ENCODE measurements at places on chromosomes 6 and 20.

GRCh38 chr6:43455531-43456428, at the start of gene DLK2:
Gene DLK2, minus strand, starts transcription at chr6:43455548. Its CDS starts 723 bp downstream, at chr6:43454825.
- DNase-seq: peak; percentile 48

DNA sequence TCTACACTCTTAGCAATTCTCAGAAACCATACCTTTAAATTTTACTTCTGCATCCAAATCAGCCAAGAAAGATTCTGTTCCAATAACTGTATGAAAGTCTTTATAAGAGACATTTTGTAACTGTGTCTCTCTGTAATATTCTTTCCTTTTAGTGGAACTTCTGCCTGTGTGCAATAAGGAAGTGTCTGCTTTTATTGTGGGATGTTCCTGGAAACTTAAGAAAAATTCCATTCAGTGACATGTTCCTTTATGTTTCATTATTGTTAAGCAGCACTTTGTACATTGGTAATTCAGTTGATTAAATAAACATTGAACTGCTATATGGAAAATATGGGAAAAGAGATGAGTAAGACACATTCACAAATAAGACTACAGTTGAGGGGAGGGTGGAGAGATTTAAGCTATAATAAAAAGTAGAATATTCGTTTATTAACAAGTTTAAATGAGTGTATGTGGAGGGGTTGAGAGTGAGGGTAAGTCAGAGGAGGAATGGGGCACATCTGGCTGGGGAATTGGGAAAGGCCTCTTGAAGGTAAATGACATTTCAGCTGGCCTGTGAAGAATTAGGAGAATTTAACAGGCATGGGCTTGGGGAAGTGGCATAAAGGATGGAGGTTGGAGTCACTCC, 11.9 kb downstream of the NUS1 start:
- no peak for DNase-seq

- DNase-seq: no peak
Observed at GRCh38 chr20:23653400-23653938, 15.7 kb upstream of the CST3 start.

GRCh38 chr6:113103634-113104361, 753.3 kb upstream of the MARCKS start:
- DNase-seq: no peak

DNA sequence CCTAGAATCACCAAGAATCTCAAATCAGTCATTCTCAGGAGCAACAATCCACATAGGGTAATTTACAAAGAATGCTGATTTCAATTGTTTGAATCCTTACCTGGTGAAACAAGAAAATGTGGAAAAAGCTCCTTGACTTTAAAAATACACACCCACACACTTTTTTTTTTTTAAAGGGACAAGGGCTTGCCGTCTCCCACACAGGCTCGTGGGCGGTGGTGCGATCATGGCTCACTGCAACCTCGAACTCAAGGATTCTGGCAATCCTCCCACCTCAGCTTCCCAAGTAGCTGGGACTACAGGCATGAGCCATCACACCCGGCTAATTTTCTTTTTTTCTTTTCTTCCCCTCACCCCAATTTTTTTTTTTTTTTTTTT, 30.7 kb downstream of the PARD6B start:
- DNase-seq: no peak

- no peak for DNase-seq
Observed at GRCh38 chr20:17859002-17859615, 109.5 kb downstream of the SNX5 start.

DNA sequence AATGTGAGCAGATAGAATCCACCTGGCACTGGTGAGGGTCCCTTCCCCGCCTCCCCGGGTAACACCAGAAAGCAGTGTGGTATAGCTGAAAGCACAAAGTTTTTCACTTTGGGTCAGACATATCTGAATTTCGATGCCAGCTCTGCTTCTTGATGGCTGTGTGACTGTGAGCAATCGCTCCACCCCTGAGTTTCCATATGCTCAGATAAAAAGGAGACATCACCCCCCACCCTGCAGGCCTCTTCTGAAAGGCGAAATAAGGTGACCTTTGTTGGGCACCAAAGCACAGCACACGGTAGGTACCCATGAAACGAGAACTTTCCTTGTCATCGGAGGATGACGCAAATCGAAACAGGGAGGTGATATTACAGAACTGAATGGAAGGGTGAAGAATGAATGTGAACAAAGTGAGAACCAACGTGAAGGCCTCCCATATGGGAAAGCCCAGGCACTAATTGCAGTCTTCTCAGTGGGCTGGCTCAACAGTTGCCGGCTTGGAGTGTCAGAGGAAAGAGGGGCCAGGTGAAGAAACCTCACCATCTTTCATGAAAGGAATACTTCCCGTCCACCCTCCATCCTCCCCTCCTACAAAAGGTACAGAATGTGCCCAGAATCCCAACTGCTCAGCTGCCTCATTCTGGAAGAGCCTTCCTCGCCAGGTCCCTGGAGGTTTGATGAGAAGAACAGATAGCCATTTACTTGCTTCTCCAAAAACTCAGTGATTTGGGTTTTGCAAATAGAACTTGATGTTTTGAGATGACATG, 61.8 kb downstream of the NFATC2 start:
- peak; percentile 96 for DNase-seq

DNA sequence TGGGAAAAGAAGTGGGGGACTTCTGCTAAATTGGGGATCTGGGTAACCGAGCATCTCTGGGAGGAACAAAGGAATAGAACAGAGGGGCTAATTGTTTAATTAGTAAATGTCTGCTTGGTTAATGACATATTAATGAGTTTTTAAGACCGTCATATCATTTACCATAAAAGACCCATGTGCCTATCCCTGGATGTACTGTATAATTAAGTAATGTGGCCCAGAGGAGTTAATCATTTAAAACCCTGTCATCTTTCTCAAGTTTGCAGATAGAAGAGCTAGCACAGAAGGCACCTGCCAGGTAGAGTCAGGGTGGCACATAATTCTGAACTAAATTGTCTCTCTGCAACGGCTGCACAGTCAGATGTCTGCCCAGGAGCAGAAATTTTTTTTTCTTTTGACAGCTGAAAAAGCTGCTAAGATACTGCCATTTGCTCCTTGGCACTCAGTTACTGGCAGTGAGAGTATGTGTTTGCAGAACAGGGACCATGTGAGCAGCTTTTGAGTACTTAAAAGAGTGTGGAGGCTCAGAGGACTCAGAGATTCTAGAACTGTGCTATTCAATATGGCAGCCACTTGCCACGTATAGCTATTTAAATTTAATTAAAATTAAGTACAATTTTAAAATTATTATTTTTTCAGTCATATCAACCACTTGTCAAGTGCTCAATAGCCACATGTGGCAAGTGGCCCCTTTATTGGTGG, 202.7 kb upstream of the SLC35B3 start:
- DNase-seq: no peak

DNA sequence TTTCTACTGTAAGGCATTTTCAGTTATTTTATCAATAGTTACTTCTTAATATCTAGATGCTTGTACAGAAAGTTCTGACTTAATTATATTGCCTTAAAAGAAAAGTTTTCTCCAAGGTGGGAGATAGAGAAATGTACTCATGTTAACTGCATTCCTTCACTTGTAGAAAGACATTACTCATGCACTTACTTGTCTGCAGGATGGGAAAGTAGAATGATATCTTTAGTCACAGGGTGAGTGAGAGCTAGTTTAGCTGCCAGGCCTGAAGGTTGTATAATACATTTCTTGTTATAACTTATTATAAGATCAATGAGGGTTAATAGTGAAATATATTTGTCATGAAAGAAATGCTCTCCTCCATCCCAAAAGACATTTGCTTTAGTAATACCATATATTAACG, 92.1 kb downstream of the CRYBG1 start:
- no peak for DNase-seq

GRCh38 chr6:35216851-35217811, 3.4 kb downstream of the SCUBE3 start:
- DNase-seq: no peak

DNA sequence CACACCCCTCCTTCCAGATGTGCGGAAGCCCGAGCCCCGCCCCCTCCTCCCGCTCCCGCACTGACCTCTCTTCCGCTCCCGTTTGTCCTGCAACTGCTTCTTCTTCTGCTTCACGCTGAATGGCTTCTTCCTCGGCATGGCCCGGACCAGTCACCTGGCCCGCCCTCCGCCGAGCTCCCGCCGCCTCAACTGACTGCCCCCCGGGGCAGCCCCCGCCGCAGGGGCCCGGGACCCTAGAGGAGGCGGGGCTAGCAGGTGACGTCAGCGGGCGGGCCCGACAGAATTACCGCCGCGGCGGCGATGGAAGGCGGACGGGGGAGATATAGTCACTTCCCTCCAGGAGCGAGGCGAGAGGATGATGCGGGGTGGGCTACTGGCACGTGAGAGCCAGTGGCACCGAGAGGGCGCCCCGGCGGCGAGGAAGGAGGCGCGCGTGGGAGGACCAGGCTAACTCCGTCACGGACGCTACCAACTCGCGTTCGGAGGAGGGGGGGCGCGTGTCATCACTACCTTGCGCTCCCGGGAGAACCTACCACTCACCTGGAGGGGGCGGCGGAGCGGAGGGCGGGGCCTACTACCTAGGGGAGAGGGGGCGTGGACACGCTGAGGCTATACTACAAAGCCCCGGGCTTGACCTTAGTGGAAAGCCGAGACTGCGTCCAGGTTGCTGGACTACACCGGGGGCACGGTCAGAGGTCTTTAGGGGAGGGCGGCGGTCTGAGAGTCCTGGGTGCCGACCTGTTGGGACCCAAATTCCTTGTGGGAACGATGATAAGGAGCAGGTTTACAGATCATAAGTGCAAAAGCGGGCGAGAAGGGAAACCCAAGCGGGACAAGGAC, at the start of gene GNL1:
TSS of gene GNL1 (minus strand) at position 424 of the 840 bp plus-strand sequence. CDS start at position 138, 286 bp downstream.
- peak; percentile 98 for DNase-seq

DNA sequence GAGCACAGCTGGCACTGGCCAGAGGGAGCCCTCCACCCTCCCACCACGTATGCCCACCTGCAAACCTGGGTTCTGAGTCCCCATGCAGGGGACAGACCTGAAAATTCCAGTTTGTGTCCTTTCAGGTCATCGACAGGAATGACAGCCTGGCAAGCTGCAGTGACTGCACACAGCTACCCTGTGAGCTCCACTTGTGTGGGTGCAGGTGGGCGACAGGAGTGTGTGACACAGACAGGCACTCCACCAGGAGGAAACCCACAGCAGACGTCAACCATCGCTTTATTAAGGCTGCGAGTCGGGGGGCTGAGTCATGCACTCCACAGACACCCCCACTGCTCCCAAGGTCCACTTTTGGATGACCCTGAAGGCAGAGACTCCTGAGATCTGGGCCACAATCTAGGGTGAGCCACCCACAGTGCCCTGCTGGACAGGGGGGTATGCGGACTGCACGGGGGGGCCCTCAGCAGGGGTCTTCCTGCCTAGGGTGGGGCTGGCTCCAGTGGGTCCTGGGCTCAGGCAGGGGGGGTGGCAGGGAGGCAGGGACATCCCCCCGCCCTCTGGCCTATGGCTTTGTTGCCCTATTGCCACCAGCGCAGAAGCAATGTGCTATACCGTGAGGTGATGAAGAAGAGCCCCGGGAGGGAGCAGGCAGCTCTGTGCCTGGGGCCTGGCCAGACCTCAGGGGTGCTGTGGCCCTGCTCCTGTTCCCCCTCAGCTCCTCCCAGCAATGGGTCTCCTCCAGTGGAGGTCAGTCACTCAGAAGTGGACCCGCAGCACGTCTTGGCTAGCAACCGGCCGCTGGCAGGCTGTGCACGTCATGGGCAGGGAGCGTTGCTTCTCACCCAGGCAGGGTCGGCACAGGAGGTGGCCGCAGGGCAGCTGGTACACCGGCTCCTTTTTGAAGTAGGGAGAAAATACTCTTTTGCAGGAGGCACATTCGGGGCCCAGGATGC, 25.1 kb upstream of the AVP start:
- DNase-seq: no peak

- peak; percentile 32 for DNase-seq
Observed at GRCh38 chr6:41976794-41977484, 35.3 kb upstream of the CCND3 start.

DNA sequence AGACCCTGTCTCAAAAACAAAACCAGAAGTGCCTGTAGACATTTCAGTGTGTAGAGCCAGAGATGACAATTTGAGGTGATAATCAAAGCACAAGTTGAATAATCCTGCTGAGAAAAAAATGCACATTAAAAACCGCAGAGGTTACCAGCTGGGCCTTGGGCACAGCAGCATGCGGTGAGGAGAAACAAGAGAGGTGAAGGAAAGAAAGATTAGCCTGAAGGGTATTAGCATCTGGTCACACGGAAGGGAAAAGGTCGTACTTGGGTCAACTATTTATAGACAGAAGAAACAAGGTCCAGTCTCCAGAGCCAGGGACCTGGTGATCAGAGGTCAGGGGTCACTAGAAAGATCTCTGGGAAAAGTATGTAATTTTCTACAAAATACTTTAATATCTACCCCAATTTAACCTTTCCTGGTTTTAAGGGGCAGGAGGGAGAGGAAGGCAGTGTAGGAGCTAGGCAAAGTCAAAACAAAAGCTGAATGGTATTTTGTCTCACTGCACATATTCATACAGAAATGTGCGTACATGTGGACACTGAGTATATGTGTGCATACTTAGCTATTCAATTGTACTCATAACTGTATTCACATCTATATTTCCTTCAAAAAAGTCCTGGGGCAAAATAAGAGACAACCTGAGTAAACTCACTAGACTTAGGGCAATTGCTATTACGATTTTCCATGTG, 10.1 kb downstream of the MAP7 start:
- no peak for DNase-seq

DNA sequence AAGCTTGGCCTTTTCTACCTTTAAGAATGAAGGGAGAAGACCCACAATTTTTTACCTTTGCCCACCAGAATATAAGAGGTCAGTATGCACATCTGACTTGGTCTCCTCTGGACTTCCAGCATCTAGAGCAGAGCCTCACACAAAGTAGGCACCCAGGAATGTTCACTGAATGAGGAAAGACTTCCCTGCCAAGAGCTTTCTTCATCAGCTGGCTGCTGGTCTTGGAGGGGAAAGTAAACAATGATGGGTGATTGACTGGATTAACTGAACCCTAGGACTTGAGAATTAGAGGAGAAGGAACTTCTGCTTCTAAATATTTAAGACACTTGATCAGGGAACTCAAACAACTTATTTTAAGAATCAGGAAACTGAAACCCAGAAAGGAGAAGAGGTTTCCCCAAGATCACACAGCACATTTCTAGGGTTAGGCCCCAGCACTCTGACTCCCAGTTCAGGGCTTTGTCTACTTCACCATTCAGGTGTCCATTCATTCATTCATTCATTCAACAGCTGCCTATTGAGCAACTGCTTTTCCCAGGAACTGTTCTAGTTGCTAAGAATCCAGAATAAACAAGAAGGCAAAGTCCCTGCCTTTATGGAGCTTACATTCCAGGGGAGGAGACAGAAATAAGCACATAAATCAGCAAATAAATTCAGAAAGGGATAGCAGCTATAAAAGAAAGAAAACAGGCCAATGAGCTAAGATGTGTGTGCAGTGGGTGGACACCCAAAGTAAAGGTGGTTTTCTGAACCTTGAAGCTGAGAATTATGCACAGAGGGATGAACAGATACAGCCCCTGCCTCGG, 216.9 kb upstream of the LRFN2 start:
- DNase-seq: no peak

GRCh38 chr6:87830907-87831306, 128.9 kb upstream of the AKIRIN2 start:
- DNase-seq: no peak
